ENCODE measurements at places on chromosomes 4 and X.

DNA sequence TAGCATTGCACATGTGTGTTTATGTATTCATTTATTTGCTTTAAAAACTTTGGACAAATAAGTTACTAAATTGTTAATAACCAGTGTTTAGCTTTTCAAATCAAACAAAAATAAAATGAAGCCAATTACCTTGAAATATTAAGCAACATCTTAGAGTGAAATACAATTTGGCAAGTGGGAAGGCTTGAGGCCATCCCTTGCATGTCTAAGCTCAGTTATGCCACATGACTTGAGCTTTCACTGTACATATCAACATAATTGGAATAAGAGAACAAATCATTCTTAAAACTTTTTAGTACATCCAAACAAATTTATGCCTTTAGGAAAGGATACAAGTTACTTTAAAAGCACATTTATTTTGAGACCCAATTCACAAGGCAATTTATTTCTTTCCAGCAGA, 640.6 kb downstream of the SPRY1 start:
- no peak for DNase-seq

GRCh38 chr4:8543623-8544022, 36.6 kb upstream of the GPR78 start:
- no peak for DNase-seq

DNA sequence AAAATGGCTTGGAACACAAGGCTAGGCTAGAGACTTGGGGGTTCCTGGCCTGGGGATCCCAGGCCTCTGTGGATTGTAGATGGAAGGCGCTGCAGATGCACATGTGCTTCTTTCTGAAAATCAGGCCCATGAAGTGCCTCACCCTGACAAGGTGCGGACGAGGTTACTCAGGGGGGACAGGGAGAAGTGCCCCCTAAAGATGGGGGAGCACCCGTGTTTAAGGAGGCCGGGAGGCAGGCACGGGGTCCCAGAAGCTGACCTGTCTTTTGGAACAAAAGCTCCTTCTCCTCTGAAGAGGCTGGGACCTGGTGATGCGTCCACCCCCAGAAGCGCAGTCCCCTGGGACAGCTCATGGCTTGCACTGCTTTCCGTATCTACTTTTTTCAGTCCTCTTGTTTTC, 2.4 kb downstream of the PDZD4 start:
- no peak for DNase-seq

DNA sequence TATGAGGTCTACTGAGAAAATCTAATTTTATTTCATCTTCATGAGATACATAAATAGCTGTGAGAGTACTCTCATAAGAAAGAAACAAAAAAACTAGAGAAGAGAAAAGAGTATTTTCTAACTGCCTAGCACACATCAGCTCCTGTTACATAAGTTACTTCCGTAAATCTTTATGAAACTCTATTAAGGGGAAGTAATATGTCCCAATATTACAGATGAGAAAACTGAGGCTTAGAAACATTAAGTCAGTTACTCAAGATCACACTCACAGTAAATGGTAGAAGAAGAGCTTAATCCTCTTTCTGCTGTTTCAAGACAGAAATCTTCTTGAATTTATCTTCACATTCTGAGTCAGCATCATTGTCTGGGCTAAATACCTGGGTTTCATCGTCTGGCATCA, 164.1 kb downstream of the DTHD1 start:
- DNase-seq = no peak

DNA sequence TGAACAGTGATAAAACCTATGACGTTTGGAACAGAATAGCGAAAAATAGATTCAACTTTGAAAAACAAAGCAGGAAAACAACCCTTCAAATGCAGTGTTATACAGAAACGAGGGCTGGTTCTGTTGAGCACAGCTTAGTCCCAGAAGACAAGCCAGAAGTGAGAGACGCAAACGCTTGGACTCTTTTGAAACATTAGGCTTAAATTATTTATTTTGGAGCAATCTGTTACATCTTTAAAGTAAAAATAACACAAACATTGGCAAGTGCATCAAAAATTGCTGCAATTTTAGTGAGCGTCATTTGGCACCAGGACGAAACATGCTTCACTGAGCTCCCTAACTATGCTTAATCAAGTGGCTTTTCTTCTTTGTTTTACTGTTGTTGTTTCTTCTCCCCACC, 63.5 kb downstream of the ENPP6 start:
- no peak for DNase-seq

- no peak for DNase-seq
Observed at GRCh38 chr4:40046311-40046980, 10.2 kb upstream of the N4BP2 start.

- no peak for DNase-seq
Observed at GRCh38 chr4:19659101-19659500, 592.6 kb upstream of the SLIT2 start.

GRCh38 chrX:44765556-44765955, 78.3 kb upstream of the DUSP21 start:
- no peak for DNase-seq

DNA sequence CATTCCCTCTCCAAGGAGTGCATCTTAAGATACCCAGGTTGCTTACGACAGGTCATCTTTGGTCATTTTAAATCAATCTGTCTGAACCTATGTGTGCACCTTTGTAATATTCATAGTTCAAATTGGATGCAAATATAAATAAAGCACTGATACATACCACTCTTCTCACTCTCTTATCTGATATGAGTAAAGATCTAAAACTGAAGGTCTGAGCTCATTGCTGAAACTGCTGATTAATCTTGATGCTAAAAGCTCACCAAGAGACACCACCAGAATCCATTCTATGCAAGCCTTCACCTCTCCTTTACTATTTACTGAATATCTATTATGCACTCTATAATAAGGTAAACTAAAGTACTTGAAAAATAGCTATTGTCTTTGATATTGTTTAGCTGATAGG, 16.6 kb downstream of the HSD17B13 start:
- no peak for DNase-seq

DNA sequence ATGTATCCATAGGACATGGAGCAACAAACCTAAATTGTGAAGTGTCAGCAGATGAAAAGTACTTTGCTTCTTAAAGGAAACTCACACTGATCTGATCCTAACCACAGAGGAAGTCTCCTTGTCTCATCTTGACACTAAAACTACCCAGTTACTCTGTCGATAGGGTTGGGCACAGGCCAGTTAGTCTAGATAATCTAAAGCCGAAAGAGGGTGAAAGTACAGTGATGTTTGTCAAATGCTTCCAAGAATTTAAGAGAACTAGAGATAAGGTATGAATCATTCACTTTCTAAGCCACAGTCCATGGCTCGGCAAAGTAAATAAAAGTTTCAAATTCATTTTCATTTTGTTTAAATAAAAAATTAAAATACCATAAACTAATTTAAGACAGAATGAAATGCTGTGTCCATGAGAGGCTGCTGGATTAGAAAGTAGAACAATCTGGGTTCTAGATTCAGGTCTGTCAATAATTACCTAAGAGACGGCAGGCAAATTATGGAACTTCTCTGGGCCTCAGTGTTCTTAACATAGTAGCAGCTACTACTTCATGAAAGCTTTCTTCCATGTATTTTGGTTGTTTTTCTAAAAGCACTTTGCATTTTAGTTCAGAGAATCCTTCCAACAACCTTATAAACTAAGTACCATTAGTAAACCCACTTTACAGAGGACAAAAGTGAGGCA, 176.7 kb downstream of the LDB2 start:
- no peak for DNase-seq

- no peak for DNase-seq
Observed at GRCh38 chr4:36979533-36979932, 265.0 kb upstream of the NWD2 start.

GRCh38 chrX:153941336-153942252, 2.8 kb downstream of the RENBP start:
- no peak for DNase-seq

DNA sequence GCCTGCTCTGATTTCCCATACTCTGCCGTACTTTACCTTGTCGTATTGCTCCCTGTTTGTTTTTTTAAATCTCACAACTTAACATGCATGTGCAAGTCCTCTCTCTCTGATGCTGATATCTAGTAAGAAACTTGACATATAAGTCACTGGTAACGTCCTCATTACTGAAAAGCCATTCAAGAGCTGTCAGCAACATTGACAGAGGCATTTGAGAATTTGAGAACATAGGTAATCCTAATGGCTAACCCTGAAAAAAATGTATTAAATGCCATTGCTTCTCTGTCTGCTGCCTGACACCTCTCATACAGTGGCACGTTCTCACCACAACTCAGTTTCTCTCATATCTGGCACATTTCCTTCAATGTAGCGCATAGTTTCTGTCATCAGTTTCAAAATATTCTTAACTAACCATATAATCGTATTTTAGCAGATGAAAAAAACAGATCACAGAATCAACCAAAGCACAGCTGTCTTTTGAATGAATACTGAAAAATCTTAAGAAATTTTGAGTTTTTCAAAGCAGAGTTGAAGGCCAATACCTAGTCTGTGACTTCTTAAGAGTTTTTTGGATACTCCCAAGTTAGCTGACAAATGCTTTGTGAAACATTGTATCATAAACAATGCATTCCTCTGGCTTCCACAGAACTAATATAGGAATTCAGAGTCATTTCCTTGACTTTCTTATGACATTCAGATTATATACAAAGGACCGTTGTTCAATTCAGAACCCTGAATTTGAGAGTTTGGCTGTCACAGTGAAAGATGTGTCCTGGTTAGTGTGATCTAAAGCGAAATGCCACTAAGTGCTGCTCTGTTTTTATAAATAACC, 996.4 kb downstream of the C4orf33 start:
- no peak for DNase-seq

GRCh38 chr4:153927451-153927850, 138.6 kb upstream of the SFRP2 start:
- DNase-seq = no peak

DNA sequence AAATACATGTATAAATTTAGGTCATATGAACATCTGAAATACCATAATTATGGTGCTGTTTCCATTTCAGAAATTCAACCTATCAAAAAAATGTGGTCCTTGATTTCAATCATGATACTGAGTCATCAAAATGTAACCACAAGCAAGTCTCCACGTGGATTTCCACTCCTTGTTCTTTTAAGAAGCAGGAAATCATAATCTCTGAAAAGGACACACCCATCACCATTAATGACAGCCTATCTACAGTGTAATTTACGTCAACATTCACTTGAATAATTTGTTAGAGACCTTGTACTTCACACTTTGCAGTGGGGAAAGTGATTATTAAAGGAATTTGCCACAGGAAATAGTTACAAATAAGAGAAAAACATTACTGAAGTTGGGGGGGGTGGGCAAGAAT, 17.7 kb upstream of the SLC7A11 start:
- DNase-seq = no peak

DNA sequence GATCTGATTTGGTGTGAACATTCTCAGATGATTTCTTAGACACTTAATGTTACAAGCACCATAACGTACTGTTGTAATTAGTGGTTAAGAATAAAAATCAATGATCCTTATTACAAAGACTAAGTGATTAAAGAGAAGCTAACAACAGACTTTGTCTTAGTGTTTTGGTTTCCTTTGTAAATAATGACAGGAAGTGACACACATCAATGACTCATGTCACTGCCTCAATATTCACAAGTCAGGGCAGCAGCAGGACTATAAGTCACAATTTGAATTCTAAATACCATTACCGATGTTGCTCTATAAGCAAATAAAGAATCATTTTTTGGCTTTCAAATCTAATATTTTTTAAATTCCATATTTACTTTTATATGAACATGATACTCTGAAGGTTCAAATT, 115.8 kb upstream of the FAT4 start:
- no peak for DNase-seq

DNA sequence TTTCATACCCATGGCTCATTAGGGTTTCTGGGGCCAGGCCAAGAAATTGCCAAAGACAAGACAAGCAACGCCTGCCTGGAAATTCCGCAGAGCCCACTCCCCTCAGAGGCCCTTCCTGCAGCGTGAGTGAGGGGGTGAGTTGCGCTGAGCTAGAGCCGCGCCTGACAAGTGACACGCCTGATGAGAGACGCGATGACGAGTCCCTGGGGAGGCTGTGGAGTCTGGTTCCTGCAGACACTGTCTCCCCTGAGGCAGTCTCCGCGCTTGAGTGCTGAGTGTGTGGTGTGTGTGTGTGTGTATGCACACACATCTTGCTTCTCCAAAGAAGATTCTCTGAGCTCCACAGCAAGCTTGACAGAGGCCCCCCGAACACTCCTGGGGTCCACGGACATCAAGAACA, 269.8 kb downstream of the BCOR start:
- DNase-seq = no peak

GRCh38 chr4:158824425-158825274, 55.8 kb downstream of the FNIP2 start:
- no peak for DNase-seq

- DNase-seq = no peak
Observed at GRCh38 chrX:118724775-118725174, 2.6 kb upstream of the IL13RA1 start.

DNA sequence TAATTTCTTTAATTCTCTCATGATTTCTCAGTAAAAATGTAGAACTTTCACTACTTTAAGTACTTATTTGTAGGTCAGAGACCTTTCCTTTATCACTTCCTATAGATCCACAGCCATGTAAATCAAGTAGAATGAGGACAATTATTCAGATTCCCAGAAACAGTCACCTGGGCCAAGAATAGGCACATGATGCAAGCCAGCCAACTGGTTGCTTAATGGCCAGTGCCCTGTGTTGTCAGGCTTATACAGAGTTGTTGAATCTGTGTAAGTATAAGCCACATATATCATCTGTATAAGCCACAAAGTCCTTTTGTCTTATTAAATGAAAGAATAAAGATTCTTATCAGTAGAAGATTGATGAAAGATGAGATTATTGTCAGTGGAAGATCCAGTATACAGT, 5.2 kb downstream of the BANK1 start:
- DNase-seq = no peak

DNA sequence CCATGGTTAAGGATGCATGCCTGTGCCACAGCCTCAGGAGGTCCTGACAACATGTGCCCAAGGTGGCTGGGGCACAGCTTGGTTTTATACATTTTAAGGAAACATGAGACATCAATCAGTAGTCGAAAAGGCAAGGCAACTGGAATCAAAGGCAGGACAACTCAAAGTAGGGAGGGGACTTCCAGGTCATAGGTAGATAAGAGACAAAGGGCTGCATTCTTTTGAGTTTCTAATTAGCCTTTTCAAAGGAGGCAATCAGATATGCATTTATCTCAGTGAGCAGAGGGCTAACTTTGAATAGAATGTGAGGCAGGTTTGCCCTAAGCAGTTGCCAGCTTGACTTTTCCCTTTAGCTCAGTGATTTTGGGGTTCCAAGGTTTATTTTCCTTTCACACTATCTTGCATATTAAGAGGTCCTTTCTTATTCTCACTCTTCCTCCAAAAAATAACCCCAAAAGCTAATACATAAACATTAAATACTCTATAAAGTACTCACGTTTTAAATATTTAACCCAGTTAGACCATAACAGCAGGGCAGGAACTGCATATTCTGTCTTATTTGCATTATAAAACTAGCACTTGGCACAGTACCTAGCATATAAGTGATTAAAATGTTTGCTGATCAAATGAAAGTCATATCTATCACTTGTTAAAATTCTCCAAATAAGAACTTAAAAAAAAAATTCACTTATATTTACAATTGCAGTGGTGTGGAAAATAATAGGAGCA, 36.3 kb upstream of the UGT8 start:
- DNase-seq = no peak

GRCh38 chr4:165207016-165207430, 338 bp upstream of the KLHL2 start:
- DNase-seq = no peak

- DNase-seq = no peak
Observed at GRCh38 chrX:151984902-151985301, 10.4 kb upstream of the GABRE start.
